NCI-H1105 treated with DMSO at 0.1 percent for 48 hours (cell line): ENCODE measurements at places on chromosomes 3 and 15.

GRCh38 chr3:87436781-87437543, 160.6 kb upstream of the POU1F1 start:
- no peak for DNase-seq

- no peak for DNase-seq
Measured at GRCh38 chr3:197149528-197149927, 119.9 kb upstream of the MELTF start.

GRCh38 chr3:150346981-150347863, 60.9 kb upstream of the TSC22D2 start:
- DNase-seq: no peak

DNA sequence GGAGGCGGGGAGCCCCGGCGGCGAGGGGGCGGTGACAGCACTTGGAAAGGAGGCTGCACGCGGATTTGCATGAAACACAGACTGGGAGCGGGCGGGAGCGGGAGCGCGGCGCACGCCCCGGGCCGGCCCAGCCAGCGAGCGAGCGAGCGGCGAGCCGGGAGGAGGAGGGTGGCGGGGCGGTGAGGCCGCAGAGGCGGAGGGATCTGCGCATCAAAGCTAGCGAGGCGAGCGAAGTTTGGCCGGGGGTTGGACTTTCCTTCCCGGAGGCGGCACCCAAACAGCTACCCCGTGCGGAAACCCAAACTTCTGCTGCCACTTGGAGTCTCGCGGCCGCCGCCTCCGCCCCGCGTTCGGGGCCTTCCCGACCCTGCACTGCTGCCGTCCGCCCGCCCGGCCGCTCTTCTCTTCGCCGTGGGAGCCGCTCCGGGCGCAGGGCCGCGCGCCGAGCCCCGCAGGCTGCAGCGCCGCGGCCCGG, at the start of gene SMAD3:
SMAD3 (plus strand) TSS at position 72 of the 475 bp plus-strand sequence. CDS start 553 bp downstream, outside the sequence.
- peak; percentile 55 for DNase-seq

- DNase-seq: peak; percentile 1
Measured at GRCh38 chr3:75192146-75192616, 471.9 kb upstream of the FRG2C start.

GRCh38 chr3:144287001-144287400, 315.4 kb downstream of the DIPK2A start:
- DNase-seq: peak; percentile 15

- no peak for DNase-seq
Measured at GRCh38 chr15:35834866-35835265, 288.9 kb upstream of the DPH6 start.

- DNase-seq: no peak
Measured at GRCh38 chr3:156599089-156599874, 44.4 kb upstream of the SSR3 start.
